ENCODE measurements at places on chromosomes 5 and 9.

GRCh38 chr9:34998266-34998665 lies 8.7 kb downstream of the DNAJB5 start:
- DNase-seq = no peak

DNA sequence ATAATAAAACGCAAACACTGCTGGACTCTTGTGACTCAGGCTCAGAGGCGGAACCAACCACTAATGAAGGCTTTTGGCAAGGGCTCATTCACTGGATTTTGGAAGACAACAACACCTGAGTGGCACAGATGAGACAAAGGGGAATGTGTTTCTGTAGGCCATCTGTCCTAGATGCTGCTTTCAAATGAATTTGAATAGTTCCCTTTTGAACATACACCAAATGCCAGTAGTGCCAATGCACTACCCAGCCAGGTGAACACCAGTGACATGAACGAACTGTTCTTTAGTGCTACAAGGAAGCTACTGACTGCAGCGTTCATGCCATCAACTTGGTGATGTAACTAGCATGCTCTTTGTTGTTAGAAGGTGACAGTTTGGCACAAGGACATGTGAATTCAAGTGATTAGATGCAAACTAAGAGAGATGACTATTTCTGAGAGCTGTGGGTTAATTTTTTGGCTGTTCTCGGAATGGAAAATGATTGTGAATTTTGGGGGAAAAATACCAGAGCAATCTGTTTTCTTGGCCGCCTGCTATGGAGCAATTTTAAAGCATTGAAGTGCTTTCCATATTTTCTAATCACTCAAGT lies 173.7 kb downstream of the SLC24A2 start:
- no peak for DNase-seq

DNA sequence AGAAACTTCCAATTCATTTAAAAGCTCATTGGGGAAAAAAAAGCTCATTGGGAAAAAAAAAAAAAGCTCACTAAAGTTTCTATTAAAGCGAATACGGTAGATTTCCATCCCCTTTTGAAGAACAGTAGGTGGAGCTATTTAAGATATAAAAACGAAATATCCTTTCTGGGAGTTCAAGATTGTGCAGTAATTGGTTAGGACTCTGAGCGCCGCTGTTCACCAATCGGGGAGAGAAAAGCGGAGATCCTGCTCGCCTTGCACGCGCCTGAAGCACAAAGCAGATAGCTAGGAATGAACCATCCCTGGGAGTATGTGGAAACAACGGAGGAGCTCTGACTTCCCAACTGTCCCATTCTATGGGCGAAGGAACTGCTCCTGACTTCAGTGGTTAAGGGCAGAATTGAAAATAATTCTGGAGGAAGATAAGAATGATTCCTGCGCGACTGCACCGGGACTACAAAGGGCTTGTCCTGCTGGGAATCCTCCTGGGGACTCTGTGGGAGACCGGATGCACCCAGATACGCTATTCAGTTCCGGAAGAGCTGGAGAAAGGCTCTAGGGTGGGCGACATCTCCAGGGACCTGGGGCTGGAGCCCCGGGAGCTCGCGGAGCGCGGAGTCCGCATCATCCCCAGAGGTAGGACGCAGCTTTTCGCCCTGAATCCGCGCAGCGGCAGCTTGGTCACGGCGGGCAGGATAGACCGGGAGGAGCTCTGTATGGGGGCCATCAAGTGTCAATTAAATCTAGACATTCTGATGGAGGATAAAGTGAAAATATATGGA lies at the start of gene PCDHGA12:
TSS of gene PCDHGA12 (plus strand) at position 176 of the 782 bp plus-strand sequence. CDS start at position 429, 253 bp downstream.
- peak; percentile 85 for DNase-seq

DNA sequence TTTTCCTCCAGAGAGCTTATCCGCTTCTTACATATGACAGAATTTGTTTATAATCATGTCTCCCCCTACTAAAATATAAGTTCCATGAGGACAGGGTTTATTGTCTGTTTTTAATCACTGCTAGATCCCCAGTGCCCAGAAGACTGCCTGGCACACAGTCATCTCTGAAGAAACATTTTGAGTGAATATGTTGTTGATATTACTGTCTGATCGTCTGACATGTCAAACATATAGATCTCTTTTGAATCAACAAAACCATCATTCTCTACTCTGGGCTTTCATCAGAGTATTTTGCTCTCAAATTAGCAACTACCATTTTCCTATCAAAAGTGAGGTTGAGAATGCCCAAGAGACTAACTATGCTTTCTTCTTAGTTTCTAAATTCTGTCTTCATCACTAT lies 67.3 kb upstream of the SHISAL2B start:
- no peak for DNase-seq

- no peak for DNase-seq
Observed at GRCh38 chr9:105711867-105712266, 17.5 kb downstream of the TMEM38B start.

GRCh38 chr5:149164731-149165130 lies 23.4 kb downstream of the ABLIM3 start:
- no peak for DNase-seq

DNA sequence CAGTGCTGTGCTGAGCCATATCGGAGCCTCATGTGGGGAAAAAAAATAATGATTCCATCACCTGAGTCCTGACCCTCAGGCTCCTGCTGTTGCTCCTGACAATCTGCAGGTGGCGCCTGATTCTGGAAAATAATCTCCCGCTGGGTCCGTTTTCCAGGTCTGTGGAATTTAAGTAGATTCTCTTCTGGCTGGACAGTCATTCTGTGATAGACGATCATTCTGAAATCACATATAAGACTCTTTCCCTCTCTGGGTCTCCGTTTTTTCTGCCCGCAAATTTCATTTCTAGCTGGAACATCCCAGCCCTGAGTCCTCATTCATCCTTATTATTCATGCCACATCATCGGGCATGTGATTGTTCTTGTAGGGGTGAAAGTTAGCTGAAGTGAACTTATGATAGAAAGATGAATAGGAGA lies 22.1 kb upstream of the STXBP1 start:
- DNase-seq = peak; percentile 67

DNA sequence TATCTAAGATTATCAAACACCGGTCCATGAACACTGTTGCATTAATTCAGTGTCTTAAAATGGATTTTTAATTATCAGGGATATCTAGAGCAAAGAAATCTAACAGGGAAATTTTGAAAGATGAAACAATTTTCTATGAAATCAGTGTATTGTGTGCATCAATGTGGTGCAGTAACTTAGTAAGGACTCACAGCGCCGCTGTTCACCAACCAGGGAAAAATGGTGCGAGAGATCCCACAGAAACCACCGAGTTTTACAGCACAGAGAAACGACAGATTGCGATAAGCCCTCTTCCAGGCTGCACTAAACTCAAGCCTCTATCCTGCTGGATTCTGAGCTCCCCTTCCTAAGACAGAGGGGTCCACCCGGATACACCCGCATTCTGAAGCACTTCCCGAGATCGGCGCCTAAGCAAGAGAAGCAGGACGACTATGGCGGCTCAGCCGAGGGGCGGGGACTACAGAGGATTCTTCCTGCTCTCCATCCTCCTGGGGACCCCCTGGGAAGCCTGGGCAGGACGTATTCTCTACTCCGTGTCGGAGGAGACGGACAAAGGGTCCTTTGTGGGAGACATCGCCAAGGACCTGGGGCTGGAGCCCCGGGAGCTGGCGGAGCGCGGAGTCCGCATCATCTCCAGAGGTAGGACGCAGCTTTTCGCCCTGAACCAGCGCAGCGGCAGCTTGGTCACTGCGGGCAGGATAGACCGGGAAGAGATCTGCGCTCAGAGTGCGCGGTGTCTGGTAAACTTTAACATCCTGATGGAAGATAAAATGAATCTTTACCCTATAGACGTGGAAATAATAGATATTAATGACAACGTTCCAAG lies at the start of gene PCDHGA7:
TSS of gene PCDHGA7 (plus strand) at position 274 of the 826 bp plus-strand sequence. CDS start at position 432, 158 bp downstream.
- DNase-seq = no peak

- DNase-seq = no peak
Observed at GRCh38 chr9:88052321-88052965, 78.1 kb upstream of the CDK20 start.

DNA sequence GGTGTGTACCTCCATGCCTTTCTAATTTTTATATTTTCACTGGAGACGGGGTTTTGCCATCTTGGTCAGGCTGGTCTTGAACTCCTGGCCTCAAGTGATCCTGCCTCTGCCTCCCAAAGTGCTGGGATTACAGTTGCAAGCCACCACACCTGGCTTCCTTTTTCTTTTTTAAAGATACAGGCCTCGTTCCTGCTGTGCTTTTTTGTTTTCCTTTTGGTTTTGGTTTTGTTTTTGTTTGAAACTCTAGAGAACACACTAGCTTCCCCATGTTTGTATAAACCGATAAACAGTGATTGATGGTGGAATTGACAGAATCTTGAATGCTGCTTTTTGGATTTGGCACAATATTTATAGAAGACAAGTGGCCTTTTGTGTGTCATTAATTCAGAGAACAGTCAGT lies 1603.4 kb downstream of the MAT2B start:
- DNase-seq = no peak
